Neural progenitor cell (in vitro differentiated cells): ENCODE measurements at places on chromosomes 3 and 15.

- no peak overlapping the region for H3K27ac ChIP-seq
- no peak overlapping the region for H3K4me3 ChIP-seq
- no peak for DNase-seq
- no peaks in the 10 kb centered on the region for H3K4me1 ChIP-seq
Observed at GRCh38 chr3:141331377-141332318, 36.7 kb upstream of the ZBTB38 start.

DNA sequence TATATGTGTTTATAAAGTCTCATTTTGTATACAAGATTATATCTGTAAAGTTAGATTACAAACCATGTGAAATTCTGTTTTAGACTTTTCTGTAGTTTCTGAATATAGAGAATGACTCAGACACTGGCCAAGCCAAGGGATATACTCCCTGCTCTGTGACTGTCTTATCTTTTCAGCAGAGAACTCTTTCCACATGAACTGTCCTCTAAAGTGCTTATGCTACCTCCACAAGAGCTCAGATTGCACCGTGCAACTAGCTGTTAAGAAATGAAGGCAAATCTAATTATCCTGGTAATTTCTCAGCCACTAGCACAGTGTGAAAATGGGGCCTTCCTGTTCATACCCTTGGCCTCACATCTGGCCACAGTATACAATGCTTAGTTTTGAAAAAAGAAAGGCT lies 44.3 kb upstream of the CPNE4 start:
- no peak for DNase-seq
- no peak overlapping the region for H3K27ac ChIP-seq
- H3K27me3 ChIP-seq = peaks cover 5% of the 10 kb centered on the region
- no peaks in the 10 kb centered on the region for H3K4me1 ChIP-seq

DNA sequence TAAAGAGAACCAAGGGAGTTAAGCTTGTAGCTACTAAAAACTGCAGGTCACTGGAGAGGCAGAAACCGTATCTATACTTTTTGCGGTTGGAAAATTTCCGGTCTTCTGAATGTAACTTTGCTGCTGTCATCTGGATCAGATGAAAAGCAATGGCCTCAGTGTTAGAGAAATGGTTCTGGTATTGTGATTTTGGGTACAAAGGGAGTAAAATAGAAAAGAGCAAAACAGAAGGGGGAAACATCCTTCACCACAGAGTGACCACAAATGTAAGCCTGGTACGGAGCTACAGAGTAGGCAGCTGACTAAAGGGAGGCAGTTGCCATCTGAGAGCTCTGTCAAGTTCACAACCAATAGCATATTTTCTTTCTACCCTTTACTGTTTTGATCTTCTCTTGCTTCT lies 5.6 kb downstream of the CD96 start:
- no peak overlapping the region for H3K4me3 ChIP-seq
- no peak overlapping the region for H3K27ac ChIP-seq
- no peak for DNase-seq
- H3K27me3 ChIP-seq = no peaks in the 10 kb centered on the region
- no peaks in the 10 kb centered on the region for H3K36me3 ChIP-seq
- H3K4me1 ChIP-seq = peaks cover 6% of the 10 kb centered on the region

DNA sequence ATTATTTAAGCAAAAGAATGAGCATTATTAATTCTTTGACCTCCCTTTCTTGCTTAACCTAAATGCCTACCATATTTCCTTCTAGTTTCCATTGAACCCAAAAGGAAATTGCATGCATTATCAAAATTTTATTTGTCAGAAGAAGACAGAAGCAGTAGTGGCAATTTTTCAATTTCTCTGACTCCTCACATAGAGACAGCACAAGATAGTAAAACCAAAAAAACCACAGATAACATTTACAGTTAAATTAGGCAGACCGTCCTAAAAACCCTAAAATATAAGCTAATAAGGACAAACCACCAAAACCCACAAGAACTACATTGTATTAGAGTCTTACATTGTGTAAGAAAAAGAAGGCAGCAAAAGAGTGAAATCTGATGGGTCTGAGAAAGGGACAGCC lies 27.1 kb downstream of the GOLGB1 start:
- H3K27ac ChIP-seq = no peak overlapping the region
- DNase-seq = no peak
- no peaks in the 10 kb centered on the region for H3K27me3 ChIP-seq
- H3K4me3 ChIP-seq = no peak overlapping the region
- H3K36me3 ChIP-seq = peaks cover 27% of the 10 kb centered on the region

GRCh38 chr3:122094125-122094524 lies 39.0 kb downstream of the CD86 start:
- H3K27ac ChIP-seq = no peak overlapping the region
- H3K4me1 ChIP-seq = no peaks in the 10 kb centered on the region
- H3K4me3 ChIP-seq = no peak overlapping the region
- DNase-seq = no peak
- H3K36me3 ChIP-seq = no peaks in the 10 kb centered on the region

- no peaks in the 10 kb centered on the region for H3K4me1 ChIP-seq
- H3K4me3 ChIP-seq = no peak overlapping the region
- H3K36me3 ChIP-seq = no peaks in the 10 kb centered on the region
- no peak overlapping the region for H3K27ac ChIP-seq
- no peaks in the 10 kb centered on the region for H3K27me3 ChIP-seq
Observed at GRCh38 chr3:174023421-174023820, 625.9 kb downstream of the NLGN1 start.

DNA sequence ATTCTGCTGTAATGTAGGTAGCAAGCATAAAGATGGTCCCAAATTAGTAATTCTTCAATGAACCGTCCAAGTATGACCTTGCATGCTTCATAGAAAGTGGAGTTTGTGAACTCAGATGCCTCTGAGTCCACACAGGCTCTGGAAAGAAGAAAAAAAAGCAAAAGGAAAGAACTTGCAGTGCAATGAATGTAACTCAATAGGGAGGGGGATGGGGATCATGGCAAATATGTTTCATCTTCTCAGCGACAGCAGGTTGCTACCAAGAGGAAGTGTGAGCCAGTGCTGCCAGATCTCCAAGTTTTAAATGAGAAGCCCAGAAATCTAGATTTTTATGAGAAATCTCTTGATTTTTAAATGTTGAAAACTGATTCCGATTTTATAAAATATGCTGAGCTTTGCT lies 50.3 kb downstream of the IL20RB start:
- no peaks in the 10 kb centered on the region for H3K4me1 ChIP-seq
- no peaks in the 10 kb centered on the region for H3K27me3 ChIP-seq
- no peak for DNase-seq

DNA sequence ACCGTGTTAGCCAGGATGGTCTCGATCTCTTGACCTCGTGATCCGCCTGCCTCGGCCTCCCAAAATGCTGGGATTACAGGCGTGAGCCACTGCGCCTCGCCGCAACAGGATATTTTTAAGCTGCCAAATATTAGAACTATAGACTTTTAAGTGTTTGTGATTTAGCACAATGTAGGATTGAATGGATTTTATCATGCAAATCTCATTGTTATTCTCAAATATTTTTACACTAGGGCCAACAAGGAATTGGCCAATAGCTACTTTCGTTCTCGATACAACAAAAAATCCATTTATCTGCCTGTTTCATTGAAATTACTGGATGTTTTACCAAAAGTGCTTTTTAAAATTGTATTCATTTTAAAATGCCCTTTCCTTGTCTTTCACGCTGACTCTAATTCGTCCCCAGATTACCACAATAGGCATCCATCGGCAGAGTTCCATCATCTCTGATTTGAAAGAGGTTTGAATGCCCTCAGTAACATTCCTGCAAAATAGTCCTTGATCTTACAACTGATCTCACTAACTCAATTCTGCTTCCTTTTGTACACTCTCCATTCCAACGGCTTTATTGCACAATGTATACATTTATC lies 99.6 kb upstream of the ROBO2 start:
- DNase-seq = no peak
- no peaks in the 10 kb centered on the region for H3K27me3 ChIP-seq
- no peak overlapping the region for H3K27ac ChIP-seq
- H3K4me1 ChIP-seq = no peaks in the 10 kb centered on the region
- H3K4me3 ChIP-seq = no peak overlapping the region

DNA sequence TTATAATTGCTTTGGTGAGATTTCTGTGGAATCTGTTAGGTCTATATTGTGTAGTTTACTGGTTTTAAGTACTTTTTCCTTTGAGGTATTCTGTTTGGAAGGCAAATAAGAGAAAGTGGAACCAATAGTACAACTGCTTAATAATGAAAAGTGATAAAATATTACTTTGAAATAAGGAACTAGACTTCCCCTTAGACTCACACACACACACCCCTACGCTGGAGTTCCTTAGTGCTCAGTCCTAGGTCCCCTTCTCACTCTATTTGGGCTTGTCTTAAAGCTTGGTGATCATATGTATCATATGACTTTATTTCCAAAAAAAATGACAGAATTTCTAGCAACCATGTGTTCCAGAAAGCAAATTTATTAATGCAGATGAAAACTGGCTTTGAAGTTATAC lies 494.0 kb upstream of the TGFBR2 start:
- H3K4me3 ChIP-seq = no peak overlapping the region
- H3K27ac ChIP-seq = no peak overlapping the region
- no peaks in the 10 kb centered on the region for H3K4me1 ChIP-seq
- H3K36me3 ChIP-seq = no peaks in the 10 kb centered on the region
- H3K27me3 ChIP-seq = no peaks in the 10 kb centered on the region
- DNase-seq = no peak

- H3K4me1 ChIP-seq = no peaks in the 10 kb centered on the region
- no peak overlapping the region for H3K27ac ChIP-seq
- no peaks in the 10 kb centered on the region for H3K36me3 ChIP-seq
Observed at GRCh38 chr3:186400662-186401061, 38.6 kb upstream of the DGKG start.

GRCh38 chr3:64856977-64857516 lies 169.2 kb upstream of the ADAMTS9 start:
- H3K36me3 ChIP-seq = no peaks in the 10 kb centered on the region
- no peak overlapping the region for H3K27ac ChIP-seq
- H3K27me3 ChIP-seq = no peaks in the 10 kb centered on the region
- DNase-seq = no peak
- H3K4me1 ChIP-seq = peaks cover 10% of the 10 kb centered on the region

DNA sequence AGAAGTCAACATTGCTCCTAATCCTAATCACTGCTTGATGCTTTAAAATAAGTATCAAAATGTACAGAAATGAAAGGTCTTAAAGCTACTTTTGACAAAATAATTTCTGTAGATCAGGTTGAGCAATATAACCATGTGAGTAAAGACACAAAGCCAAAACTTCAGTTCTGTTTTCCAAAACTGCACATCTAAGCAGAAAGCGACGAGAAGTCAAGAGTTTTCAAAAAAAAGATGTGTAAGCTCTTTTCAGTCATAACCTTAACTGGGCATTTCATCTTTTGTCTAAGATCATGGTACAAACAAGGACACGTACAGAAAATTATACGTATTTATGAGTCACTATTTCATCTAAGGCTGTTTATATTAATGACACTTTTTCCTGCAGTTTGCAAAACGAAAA lies 608.8 kb downstream of the FOXP1 start:
- no peak for DNase-seq
- H3K4me3 ChIP-seq = no peak overlapping the region
- no peaks in the 10 kb centered on the region for H3K27me3 ChIP-seq
- no peak overlapping the region for H3K27ac ChIP-seq
- H3K36me3 ChIP-seq = peaks cover 12% of the 10 kb centered on the region

- H3K36me3 ChIP-seq = no peaks in the 10 kb centered on the region
- no peak overlapping the region for H3K27ac ChIP-seq
- H3K4me1 ChIP-seq = peaks cover 27% of the 10 kb centered on the region
- H3K27me3 ChIP-seq = no peaks in the 10 kb centered on the region
Observed at GRCh38 chr15:92662762-92663161, 7.2 kb upstream of the FAM174B start.

DNA sequence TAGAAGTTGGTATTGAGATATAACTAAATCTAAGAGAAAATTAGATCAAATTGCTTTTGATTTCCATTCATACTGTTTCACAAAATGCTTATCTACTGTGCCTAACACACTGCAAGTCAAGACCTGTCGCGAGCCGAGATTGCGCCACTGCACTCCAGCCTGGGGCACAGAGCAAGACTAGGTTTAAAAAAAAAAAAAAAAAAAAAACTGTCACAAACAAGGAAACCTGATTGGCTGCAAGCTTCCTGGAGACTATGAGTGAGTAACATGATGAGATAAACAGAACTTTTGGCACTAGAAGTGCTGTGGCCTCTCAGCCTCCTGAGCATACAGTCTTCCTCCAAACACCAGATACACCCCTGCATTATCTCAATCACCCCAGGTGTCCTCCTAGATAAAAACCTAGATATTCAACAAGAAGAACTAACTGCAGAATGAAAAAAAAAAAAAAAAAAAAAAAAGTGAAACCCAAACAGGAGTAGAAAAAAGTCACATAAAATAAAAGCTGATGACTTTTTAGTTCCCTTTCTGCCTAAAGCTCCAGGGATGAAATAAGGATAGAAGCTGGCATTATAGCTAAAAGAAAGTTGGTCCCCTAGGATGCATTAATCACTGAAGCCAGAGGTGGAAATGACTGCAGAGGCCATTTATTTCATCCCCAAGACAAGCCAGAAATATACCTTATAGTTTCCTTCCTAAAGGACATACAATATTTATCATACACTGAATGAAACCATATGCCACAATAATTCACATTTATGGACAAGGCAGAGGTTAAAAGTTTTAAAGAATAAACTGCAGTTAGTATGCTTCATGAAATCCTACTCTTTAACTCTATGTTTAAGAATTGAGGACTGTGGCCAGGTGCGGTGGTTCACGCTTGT lies 82.4 kb downstream of the P3H2 start:
- H3K36me3 ChIP-seq = no peaks in the 10 kb centered on the region
- no peak overlapping the region for H3K4me3 ChIP-seq
- H3K4me1 ChIP-seq = peaks cover 21% of the 10 kb centered on the region
- no peaks in the 10 kb centered on the region for H3K27me3 ChIP-seq
- DNase-seq = peak; percentile 30

- no peaks in the 10 kb centered on the region for H3K4me1 ChIP-seq
- H3K4me3 ChIP-seq = no peak overlapping the region
- peaks cover 11% of the 10 kb centered on the region for H3K36me3 ChIP-seq
- H3K27me3 ChIP-seq = no peaks in the 10 kb centered on the region
- no peak for DNase-seq
- no peak overlapping the region for H3K27ac ChIP-seq
Observed at GRCh38 chr15:39946862-39947261, 12.9 kb downstream of the EIF2AK4 start.

- DNase-seq = peak; percentile 16
- no peaks in the 10 kb centered on the region for H3K36me3 ChIP-seq
- no peaks in the 10 kb centered on the region for H3K27me3 ChIP-seq
- H3K4me3 ChIP-seq = no peak overlapping the region
- H3K4me1 ChIP-seq = no peaks in the 10 kb centered on the region
- no peak overlapping the region for H3K27ac ChIP-seq
Observed at GRCh38 chr3:172329070-172329469, 119.2 kb downstream of the GHSR start.

GRCh38 chr3:115359536-115359935 lies 212.4 kb upstream of the ZBTB20 start:
- H3K27me3 ChIP-seq = no peaks in the 10 kb centered on the region
- peaks cover 13% of the 10 kb centered on the region for H3K4me1 ChIP-seq
- no peak overlapping the region for H3K27ac ChIP-seq
- H3K4me3 ChIP-seq = no peak overlapping the region

GRCh38 chr3:58143417-58144055 lies 67.2 kb downstream of the DNASE1L3 start:
- H3K36me3 ChIP-seq = no peaks in the 10 kb centered on the region
- H3K27ac ChIP-seq = no peak overlapping the region
- peaks cover 12% of the 10 kb centered on the region for H3K4me1 ChIP-seq
- no peak overlapping the region for H3K4me3 ChIP-seq

- H3K27ac ChIP-seq = no peak overlapping the region
- H3K4me3 ChIP-seq = no peak overlapping the region
- DNase-seq = no peak
Observed at GRCh38 chr15:76752549-76752948, 152.6 kb downstream of the SCAPER start.

- no peak overlapping the region for H3K27ac ChIP-seq
- no peaks in the 10 kb centered on the region for H3K4me1 ChIP-seq
- DNase-seq = no peak
- no peaks in the 10 kb centered on the region for H3K36me3 ChIP-seq
- H3K4me3 ChIP-seq = no peak overlapping the region
Observed at GRCh38 chr15:77335298-77335697, 84.6 kb downstream of the PEAK1 start.
